ENCODE measurements at places on chromosomes 16 and 17. TPM values are rescaled to one million over a fixed set of nuclear protein-coding genes. Genes with fewer than 3 reads are reported as not detected.

DNA sequence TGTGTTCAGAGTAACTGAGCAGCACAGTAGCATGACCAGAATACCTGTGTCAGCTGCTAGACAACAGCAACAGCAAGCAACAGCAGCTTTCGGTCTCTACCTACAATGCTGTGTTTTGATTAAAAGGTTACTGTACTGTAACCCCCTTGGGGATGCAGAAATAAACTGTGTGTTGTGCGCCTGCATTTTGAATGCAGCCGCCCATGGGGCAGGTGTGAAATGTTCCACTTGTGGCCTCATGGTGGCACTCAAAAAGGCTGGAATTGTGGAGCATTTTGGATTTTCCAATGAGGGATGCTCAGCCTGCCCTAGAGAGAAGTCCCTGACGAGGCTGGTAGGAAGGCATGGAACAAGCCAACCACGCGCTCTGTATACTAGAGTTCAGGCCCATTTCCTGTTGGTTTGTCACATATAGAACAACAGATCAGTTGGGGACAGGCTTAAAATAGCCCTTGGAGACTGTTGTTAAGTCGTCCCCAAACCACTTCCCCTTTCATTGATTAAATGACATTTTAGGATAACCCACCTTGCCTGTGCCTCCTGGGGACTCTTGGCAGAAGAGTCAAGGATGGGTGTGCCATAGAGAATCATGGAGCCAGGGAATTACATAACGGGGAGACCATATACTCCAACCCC, 27.1 kb downstream of the SCPEP1 start:
- no peaks in the 10 kb centered on the region for H3K36me3 ChIP-seq
- no peak overlapping the region for H3K4me3 ChIP-seq
- no peak for DNase-seq
- no peaks in the 10 kb centered on the region for H3K4me1 ChIP-seq

- no peaks in the 10 kb centered on the region for H3K27me3 ChIP-seq
- no peak overlapping the region for H3K4me3 ChIP-seq
- H3K4me1 ChIP-seq, result peaks cover 12% of the 10 kb centered on the region
Observed at GRCh38 chr16:457732-458400, 32.4 kb downstream of the RAB11FIP3 start.

GRCh38 chr17:17921192-17922069, 50.8 kb downstream of the TOM1L2 start:
- DNase-seq, result peak; percentile 14
- peak overlapping the region; percentile 74 for H3K27ac ChIP-seq
- H3K4me3 ChIP-seq, result no peak overlapping the region
- H3K4me1 ChIP-seq, result peaks cover 18% of the 10 kb centered on the region
- no peaks in the 10 kb centered on the region for H3K27me3 ChIP-seq

DNA sequence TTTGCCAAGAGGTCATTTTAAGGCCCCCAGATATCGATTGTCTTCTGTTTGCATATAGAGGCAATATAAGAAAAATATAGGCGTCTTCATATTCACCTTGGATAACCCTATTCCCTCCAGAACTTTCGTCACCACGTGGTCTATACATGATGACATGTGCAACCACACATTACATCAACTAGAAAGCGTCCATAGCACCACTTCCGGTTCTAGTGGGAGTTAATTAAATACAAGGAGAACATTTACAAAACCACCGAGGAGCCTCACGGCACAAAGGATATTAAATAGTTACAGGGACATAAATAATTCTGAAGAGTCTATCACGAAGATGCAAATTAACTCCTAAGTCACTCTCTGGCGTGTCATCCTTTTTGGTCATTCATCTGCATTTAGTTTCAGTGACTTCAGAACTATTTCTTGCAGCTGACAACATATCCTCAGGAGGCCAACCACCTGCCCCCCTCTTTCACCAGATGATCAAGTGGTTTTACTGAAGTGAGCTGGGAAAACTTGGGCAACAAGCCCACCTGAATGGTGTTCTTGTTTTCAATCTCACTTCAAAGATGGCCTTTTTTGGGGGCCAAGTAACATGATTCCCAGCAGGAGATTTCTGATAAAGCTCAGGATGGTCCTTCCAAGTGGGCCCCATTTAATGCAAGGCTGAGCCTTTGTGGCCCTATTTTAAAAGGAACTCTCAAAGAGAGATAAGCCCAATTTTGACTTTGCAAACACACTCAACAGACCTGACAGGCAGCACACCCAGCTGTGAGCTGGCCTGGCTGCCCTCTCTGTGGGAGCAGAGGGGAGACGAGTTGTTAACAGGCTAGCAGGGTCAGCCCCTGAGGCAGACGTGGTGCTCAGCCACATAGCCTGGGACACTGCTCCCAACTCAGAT, 15.3 kb downstream of the CMTM3 start:
- no peaks in the 10 kb centered on the region for H3K27me3 ChIP-seq
- no peaks in the 10 kb centered on the region for H3K4me1 ChIP-seq
- no peak overlapping the region for H3K27ac ChIP-seq
- no peak overlapping the region for H3K4me3 ChIP-seq
- no peaks in the 10 kb centered on the region for H3K36me3 ChIP-seq

- H3K27me3 ChIP-seq, result no peaks in the 10 kb centered on the region
- DNase-seq, result no peak
- H3K4me3 ChIP-seq, result no peak overlapping the region
- no peak overlapping the region for H3K27ac ChIP-seq
Observed at GRCh38 chr17:57906910-57907309, 48.3 kb downstream of the CUEDC1 start.

DNA sequence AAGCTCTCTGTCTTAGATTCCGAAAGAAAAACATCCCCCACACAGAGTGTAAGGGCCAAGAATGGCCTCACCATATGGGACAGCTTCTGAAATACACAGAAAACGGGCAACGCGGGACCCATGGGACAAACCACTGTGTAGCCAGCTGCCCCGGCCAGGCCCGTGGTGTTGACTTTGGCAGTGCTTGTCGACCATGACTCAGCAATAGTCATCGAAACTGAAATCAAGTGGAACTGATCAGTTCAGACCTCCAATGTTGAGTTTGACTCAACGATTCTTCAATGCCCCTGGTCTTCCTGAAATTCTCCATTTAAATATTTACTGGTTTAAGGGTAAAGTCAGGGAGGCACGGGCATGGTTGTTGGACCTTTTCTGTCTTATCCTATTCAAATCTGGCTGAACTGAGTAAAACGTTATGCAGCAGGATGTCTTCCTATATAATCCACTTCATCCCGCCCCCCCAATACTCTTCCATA, 27.5 kb downstream of the ZFHX3 start:
- no peaks in the 10 kb centered on the region for H3K36me3 ChIP-seq
- H3K4me1 ChIP-seq, result peaks cover 66% of the 10 kb centered on the region
- H3K4me3 ChIP-seq, result no peak overlapping the region
- no peaks in the 10 kb centered on the region for H3K27me3 ChIP-seq

GRCh38 chr17:41178341-41178740, 320 bp upstream of the KRTAP4-2 start:
- DNase-seq, result no peak
- no peaks in the 10 kb centered on the region for H3K4me1 ChIP-seq
- no peaks in the 10 kb centered on the region for H3K27me3 ChIP-seq
- H3K4me3 ChIP-seq, result no peak overlapping the region
- H3K27ac ChIP-seq, result no peak overlapping the region

- H3K27me3 ChIP-seq, result no peaks in the 10 kb centered on the region
- H3K4me1 ChIP-seq, result peaks cover 8% of the 10 kb centered on the region
- no peak for DNase-seq
- no peak overlapping the region for H3K4me3 ChIP-seq
Observed at GRCh38 chr17:44216173-44216572, 3.3 kb downstream of the UBTF start.

GRCh38 chr17:78236362-78237127, 5.1 kb downstream of the TMEM235 start:
- no peak overlapping the region for H3K4me3 ChIP-seq
- H3K27ac ChIP-seq, result no peak overlapping the region
- DNase-seq, result peak; percentile 59
- no peaks in the 10 kb centered on the region for H3K27me3 ChIP-seq
- no peaks in the 10 kb centered on the region for H3K4me1 ChIP-seq

- H3K36me3 ChIP-seq, result no peaks in the 10 kb centered on the region
- H3K4me1 ChIP-seq, result no peaks in the 10 kb centered on the region
- DNase-seq, result no peak
- no peaks in the 10 kb centered on the region for H3K27me3 ChIP-seq
- H3K4me3 ChIP-seq, result no peak overlapping the region
Observed at GRCh38 chr17:68257934-68258333, 10.1 kb downstream of the AMZ2 start.

- H3K36me3 ChIP-seq, result peaks cover 7% of the 10 kb centered on the region
- peak overlapping the region; percentile 75 for H3K4me3 ChIP-seq
- no peak for DNase-seq
- H3K27me3 ChIP-seq, result no peaks in the 10 kb centered on the region
- H3K4me1 ChIP-seq, result peaks cover 48% of the 10 kb centered on the region
Observed at GRCh38 chr17:79837888-79838521, 1.2 kb downstream of the CBX4 start.

GRCh38 chr16:89287777-89288576, 70.5 kb downstream of the ZNF778 start:
- no peak overlapping the region for H3K4me3 ChIP-seq
- no peak overlapping the region for H3K27ac ChIP-seq
- no peaks in the 10 kb centered on the region for H3K27me3 ChIP-seq
- no peak for DNase-seq
- H3K4me1 ChIP-seq, result no peaks in the 10 kb centered on the region
- H3K36me3 ChIP-seq, result peaks cover 7% of the 10 kb centered on the region

DNA sequence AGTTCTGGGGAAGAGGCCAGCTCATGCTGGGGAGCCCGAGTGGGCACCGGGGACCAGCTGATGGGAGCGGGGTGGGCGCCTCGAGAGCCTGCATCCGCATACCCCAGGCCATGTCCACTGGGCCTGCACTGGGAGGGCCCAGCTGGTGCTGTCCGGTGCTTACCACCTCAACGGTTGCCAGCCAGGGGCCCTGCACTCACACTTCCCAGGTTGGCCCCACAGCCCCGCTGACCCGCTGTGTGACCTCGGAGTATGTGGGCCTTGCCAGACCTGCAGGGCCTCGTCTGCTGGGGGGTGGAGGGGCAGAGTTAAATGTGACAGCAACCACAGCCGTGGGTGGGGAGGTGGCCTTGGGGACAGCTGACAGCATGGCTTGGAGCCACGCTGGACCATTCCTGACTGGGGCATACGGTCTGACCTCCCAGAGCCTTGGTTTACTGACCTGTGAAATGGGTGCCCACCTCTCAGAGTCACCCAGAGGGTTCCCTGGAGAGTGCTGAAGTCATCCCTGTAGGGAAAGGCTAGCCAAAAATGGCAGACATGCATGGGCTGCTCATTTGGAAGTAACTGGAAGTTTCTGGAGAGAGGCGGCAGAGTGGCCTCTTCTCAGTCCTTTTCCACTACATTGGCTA, 5.4 kb upstream of the GAA start:
- H3K4me3 ChIP-seq, result no peak overlapping the region
- no peaks in the 10 kb centered on the region for H3K36me3 ChIP-seq
- no peak overlapping the region for H3K27ac ChIP-seq
- no peaks in the 10 kb centered on the region for H3K27me3 ChIP-seq
- H3K4me1 ChIP-seq, result peaks cover 4% of the 10 kb centered on the region
- no peak for DNase-seq

GRCh38 chr16:87263418-87264052, 53.7 kb downstream of the C16orf95 start:
- H3K27ac ChIP-seq, result no peak overlapping the region
- no peak overlapping the region for H3K4me3 ChIP-seq
- no peak for DNase-seq
- no peaks in the 10 kb centered on the region for H3K36me3 ChIP-seq
- H3K27me3 ChIP-seq, result no peaks in the 10 kb centered on the region
- H3K4me1 ChIP-seq, result no peaks in the 10 kb centered on the region

DNA sequence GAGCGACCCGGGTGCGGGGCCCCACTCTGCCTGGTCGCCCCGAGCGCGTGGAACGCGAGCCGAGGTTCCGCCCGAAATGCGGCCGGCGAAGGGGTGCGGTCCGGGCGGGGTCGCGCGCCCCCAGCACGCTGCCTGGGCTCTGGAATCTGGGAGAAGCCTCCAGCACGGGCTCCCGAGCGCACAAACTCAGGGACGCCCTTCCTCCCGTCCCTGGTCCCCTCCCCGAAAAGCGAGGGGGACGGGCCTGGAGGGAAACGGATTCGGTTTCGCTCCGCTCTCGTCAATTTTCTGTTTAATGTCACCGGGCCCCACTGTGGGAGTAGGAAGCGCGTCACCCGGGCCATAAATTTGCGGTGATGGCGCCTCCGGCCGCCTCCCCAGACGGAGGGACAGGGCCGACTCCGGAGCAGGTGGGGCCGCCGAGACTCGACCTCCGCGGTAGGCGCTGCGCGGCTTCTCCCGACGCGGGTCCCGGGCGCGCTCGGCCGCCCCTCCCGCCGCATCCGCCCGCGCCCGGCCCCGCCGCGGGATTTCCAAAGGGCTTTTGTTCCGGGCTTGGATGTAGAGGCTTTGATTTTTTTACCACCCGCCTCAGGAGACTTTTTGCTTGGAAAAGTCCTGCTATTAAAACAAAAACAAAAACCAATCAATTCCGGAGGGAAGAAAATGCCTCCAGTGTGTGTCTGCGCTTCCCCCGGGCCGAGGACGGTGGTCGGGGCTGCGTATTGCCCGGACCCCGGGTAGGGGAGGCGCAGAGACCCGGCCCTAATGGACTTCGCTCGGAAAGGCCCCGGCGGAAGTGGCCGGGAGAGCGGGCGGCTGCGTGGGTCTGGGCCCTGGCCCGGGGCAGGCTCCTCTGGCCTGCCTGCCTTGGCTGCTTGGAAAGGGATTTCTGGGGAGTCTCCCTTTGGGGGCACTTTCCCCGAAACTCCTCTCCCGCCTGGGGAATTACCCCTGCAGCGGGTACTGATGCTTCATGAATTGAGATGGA, 7.9 kb upstream of the BAHCC1 start:
- DNase-seq, result peak; percentile 78
- H3K36me3 ChIP-seq, result no peaks in the 10 kb centered on the region
- H3K27ac ChIP-seq, result peak overlapping the region; percentile 90
- H3K4me1 ChIP-seq, result peaks cover 20% of the 10 kb centered on the region
- H3K27me3 ChIP-seq, result no peaks in the 10 kb centered on the region

- no peak for DNase-seq
- H3K4me3 ChIP-seq, result no peak overlapping the region
- no peak overlapping the region for H3K27ac ChIP-seq
- no peaks in the 10 kb centered on the region for H3K4me1 ChIP-seq
Observed at GRCh38 chr16:23254338-23254737, 47.8 kb upstream of the SCNN1B start.

GRCh38 chr16:80948886-80949493, 57.7 kb downstream of the CMC2 start:
- no peak overlapping the region for H3K27ac ChIP-seq
- no peaks in the 10 kb centered on the region for H3K4me1 ChIP-seq
- no peak overlapping the region for H3K4me3 ChIP-seq

DNA sequence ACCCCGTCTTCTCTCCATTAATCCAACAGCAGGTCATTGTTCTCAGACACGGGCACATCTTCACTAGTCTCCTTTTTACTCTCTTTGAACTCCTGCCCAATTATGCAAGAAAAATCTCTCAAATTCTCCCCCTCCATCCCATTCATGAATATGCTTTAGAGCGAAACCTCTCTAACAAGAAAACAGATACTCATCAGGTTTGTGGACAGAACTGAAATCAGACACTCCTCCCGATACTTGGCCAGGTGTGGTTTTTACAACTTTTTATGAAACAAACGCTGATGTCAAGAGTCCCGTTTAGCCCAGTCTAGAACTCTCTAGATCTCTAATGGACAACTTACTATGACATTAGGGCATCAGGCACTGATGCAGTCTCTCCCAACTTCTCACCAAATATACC, 40.9 kb downstream of the PIK3R5 start:
- DNase-seq, result no peak
- H3K27ac ChIP-seq, result no peak overlapping the region

The ASGR1 gene
- total RNA-seq, result 0.28 TPM

The HOXB7 gene
- 0.35 TPM for total RNA-seq

The TEKT5 gene
- 0.19 TPM for total RNA-seq

The LCMT1 gene
- 28.6 TPM for total RNA-seq

The CD79B gene
- total RNA-seq, result 0.65 TPM

The ZG16 gene
- 0.75 TPM for total RNA-seq

The KCNJ18 gene
- total RNA-seq, result not detected

The NTN1 gene
- total RNA-seq, result 3.3 TPM

Measured in pancreas (tissue), 10 donors.